ENCODE measurements at places on chromosomes 4 and X. TPM values are rescaled to one million over a fixed set of nuclear protein-coding genes. Genes with fewer than 3 reads are reported as not detected.

GRCh38 chr4:38857354-38858096, 908 bp upstream of the TLR6 start:
- peaks cover 4% of the 10 kb centered on the region for H3K27me3 ChIP-seq
- peaks cover 13% of the 10 kb centered on the region for H3K4me1 ChIP-seq
- H3K27ac ChIP-seq, result no peak overlapping the region
- no peak for DNase-seq
- H3K4me3 ChIP-seq, result no peak overlapping the region
- H3K36me3 ChIP-seq, result no peaks in the 10 kb centered on the region

ITM2A gene
- 1.5 TPM for total RNA-seq

GRCh38 chr4:112677519-112678091, 40.7 kb downstream of the LARP7 start:
- H3K27ac ChIP-seq, result no peak overlapping the region
- DNase-seq, result no peak
- no peaks in the 10 kb centered on the region for H3K27me3 ChIP-seq
- H3K36me3 ChIP-seq, result no peaks in the 10 kb centered on the region
- H3K4me1 ChIP-seq, result no peaks in the 10 kb centered on the region

- H3K4me1 ChIP-seq, result peaks cover 4% of the 10 kb centered on the region
- H3K27me3 ChIP-seq, result no peaks in the 10 kb centered on the region
- peak overlapping the region; percentile 12 for H3K27ac ChIP-seq
- H3K36me3 ChIP-seq, result peaks cover 28% of the 10 kb centered on the region
- no peak for DNase-seq
Observed at GRCh38 chrX:103678199-103678993, 8.1 kb downstream of the MORF4L2 start.

ODAPH gene
- total RNA-seq, result not detected

DNA sequence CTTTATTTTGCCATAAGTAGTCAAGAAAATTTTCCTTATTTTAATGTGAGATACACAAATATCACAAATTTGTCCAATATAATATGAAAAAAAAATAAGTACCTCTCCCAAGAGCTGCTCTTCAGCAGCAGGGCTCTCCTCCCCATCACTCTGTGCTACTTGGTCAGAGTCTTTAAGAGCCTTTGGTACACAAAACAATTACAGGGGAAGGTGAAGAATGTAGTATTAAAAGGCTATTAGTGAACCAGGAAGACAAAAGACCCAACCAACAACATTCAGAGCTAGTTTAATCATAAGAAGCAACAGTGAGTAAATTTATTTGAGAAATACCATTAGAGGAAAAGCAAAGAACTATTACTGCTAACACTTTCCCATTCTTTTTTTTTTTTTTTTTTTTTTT, 29.4 kb downstream of the SEC31A start:
- no peak overlapping the region for H3K4me3 ChIP-seq
- H3K4me1 ChIP-seq, result no peaks in the 10 kb centered on the region
- no peaks in the 10 kb centered on the region for H3K27me3 ChIP-seq
- H3K27ac ChIP-seq, result no peak overlapping the region

DNA sequence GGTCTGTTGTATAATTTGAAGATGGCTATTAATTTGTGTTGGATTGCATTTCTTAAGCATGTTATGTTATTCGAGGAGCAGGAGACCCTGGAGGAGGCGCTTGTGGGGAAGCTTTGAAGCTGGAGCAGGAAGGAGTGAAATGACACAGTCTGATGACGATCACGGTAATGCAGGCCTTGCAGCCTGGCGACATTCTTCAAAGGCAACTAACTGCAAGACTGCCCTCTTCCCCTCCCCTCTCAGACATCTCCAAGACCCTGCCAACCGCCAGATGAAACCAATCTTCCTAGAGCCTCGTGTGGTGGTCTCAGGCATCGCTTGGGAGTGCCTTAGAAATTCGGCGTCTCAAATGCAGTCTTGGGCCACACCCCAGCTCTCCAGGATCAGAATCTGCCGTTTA, 16.1 kb downstream of the CLCN4 start:
- DNase-seq, result no peak
- H3K27me3 ChIP-seq, result no peaks in the 10 kb centered on the region
- peaks cover 5% of the 10 kb centered on the region for H3K4me1 ChIP-seq
- H3K4me3 ChIP-seq, result no peak overlapping the region
- peaks cover 8% of the 10 kb centered on the region for H3K36me3 ChIP-seq

DNA sequence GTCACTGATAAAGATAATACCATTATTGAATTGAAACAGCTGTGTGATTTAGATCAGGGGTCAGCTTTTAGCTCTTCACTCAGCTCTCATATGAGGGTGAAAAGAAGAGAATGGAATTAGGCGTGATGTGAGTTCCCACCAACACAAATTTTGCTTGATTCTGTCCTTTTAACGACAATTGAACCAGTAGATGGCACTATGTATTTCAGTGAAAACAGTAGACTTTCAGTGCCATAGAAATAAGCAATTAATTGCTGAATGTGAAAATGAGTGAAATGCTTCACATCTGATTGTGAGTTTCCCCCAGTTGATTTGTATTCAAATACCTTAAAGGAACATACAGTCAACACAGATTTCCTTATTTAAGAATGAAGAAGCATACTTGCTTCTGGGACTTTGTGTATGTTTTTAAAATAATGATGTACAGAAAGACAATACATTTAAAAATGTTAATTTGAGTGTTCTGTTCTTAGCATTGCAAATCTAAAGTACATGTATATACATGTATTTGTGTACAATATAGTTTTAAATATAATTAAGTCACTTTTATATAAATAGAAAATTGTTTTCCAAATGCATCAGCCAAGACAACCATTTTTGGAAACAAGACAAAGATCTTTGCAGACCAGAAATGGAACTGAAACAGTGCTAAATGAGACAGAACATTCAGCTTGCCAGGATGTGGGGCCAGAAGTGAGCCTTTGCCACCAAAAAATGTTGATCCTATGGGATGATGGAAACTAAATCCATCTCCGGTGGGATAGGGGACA, 178.8 kb downstream of the SNCA start:
- H3K4me1 ChIP-seq, result peaks cover 9% of the 10 kb centered on the region
- H3K27ac ChIP-seq, result no peak overlapping the region
- no peak overlapping the region for H3K4me3 ChIP-seq
- no peak for DNase-seq

DNA sequence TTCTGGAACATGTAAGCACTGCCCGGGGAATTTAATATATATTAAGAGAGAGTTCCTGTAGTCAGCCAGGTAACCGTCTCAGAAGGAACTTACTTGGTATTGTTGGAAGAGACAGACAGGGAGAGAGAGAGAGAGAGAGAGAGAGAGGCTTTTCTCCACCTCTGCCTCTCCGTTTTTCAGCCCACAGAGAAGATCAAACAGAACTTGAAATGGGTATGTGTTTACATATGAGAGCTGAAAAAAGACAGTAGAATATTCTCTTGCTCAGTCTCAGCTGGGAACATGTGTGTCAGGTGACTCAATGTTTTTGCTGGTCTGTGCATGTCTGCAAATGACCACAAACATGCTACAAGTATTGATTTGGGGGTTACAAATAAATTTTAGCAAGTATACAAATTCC, 81.9 kb downstream of the MAGED1 start:
- H3K36me3 ChIP-seq, result no peaks in the 10 kb centered on the region
- peaks cover 12% of the 10 kb centered on the region for H3K27me3 ChIP-seq
- DNase-seq, result no peak
- no peak overlapping the region for H3K4me3 ChIP-seq

DUSP21 gene
- total RNA-seq, result not detected

DNA sequence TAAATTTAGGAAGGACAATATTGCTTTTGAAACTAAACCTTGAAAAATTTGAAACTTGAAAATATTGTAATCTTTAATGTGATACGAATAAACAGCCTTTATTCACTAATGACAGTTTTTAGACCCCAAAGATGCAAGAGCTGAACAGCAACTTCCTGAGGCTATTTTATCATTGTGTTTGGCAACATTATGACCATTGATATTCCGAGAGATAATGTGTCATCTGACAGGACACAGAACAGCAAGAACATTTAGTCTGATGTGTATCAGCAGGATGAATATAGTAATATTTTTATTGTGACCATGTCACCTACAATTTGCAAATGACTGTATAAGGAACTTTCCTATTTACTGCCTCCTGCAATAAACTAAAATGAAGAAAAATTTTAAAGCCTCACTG, 316.0 kb downstream of the ADAM29 start:
- no peaks in the 10 kb centered on the region for H3K36me3 ChIP-seq
- no peaks in the 10 kb centered on the region for H3K27me3 ChIP-seq
- no peak for DNase-seq
- no peak overlapping the region for H3K27ac ChIP-seq

GRCh38 chr4:118833192-118833820, 2.6 kb downstream of the SEC24D start:
- H3K4me3 ChIP-seq, result no peak overlapping the region
- DNase-seq, result no peak
- peaks cover 10% of the 10 kb centered on the region for H3K4me1 ChIP-seq
- H3K27me3 ChIP-seq, result peaks cover 2% of the 10 kb centered on the region

TRIML2 gene
- not detected for total RNA-seq

USP51 gene
- total RNA-seq, result 8.1 TPM

GRCh38 chr4:35399912-35400311, 844.4 kb downstream of the ARAP2 start:
- H3K27me3 ChIP-seq, result no peaks in the 10 kb centered on the region
- peaks cover 3% of the 10 kb centered on the region for H3K4me1 ChIP-seq
- DNase-seq, result no peak
- H3K4me3 ChIP-seq, result no peak overlapping the region
- H3K36me3 ChIP-seq, result no peaks in the 10 kb centered on the region
- no peak overlapping the region for H3K27ac ChIP-seq

DNAJB14 gene
- total RNA-seq, result 41.7 TPM

DNA sequence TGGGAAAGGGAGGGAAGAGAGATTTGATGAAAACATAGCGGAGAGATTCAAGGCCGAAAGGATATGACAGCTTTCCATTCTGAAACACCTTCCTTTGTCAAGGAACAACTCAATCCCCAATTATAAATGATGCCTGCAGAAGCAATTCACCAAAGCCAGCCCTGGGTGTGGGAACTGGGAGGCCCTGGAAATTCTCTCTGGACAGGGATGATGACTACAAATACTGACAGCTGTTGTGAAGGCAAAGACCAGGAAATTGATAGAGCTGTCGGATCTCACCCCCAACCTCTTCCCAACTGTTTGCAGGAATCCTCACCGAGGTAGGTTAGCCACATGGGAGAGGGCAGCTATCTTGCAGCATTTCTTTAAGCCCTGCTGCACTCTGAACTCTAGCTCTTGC, 54.3 kb downstream of the CCDC149 start:
- peaks cover 25% of the 10 kb centered on the region for H3K36me3 ChIP-seq
- no peaks in the 10 kb centered on the region for H3K27me3 ChIP-seq
- H3K27ac ChIP-seq, result no peak overlapping the region
- H3K4me3 ChIP-seq, result no peak overlapping the region
- peaks cover 6% of the 10 kb centered on the region for H3K4me1 ChIP-seq

LANCL3 gene
- 0.24 TPM for total RNA-seq

GRCh38 chr4:16785793-16786527, 112.5 kb downstream of the LDB2 start:
- no peak overlapping the region for H3K27ac ChIP-seq
- H3K4me1 ChIP-seq, result peaks cover 10% of the 10 kb centered on the region
- no peak overlapping the region for H3K4me3 ChIP-seq
- peaks cover 24% of the 10 kb centered on the region for H3K27me3 ChIP-seq

DNA sequence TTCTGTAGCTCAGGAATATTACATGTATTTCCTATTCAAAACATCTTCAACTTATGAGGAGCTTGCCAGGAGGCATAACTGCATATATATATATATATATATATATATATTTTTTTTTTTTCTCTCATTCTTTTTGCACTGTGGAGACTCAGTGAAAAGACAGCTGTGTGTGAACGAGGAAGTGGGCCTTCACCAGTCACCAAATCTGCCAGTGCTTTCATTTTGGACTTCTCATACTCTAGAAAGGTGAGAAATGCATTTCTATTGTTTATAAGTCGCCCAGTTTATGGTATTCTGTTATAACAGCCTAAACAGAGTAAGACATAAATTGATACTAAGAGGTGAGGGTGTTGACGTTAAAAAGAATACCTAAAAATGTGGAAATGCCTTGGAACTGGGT, 710.6 kb downstream of the TRAM1L1 start:
- H3K36me3 ChIP-seq, result no peaks in the 10 kb centered on the region
- H3K27ac ChIP-seq, result no peak overlapping the region
- DNase-seq, result no peak
- no peaks in the 10 kb centered on the region for H3K27me3 ChIP-seq
- H3K4me1 ChIP-seq, result no peaks in the 10 kb centered on the region

DDX53 gene
- not detected for total RNA-seq

- peak; percentile 54 for DNase-seq
- H3K4me3 ChIP-seq, result peak within 1 kb of the TSS; percentile 85
- H3K27ac ChIP-seq, result peak within 1 kb of the TSS; percentile 98
- peaks cover 12% of the 10 kb centered on the region for H3K36me3 ChIP-seq
- H3K27me3 ChIP-seq, result peaks cover 3% of the 10 kb centered on the region
Observed at GRCh38 chrX:102515975-102516941, at the start of gene TMSB15A. TMSB15A (minus strand) TSS chrX:102516739.

GNRHR gene
- not detected for total RNA-seq

GRCh38 chrX:111881715-111882114, 5.7 kb downstream of the TRPC5OS start:
- no peak for DNase-seq
- no peaks in the 10 kb centered on the region for H3K27me3 ChIP-seq
- no peak overlapping the region for H3K4me3 ChIP-seq
- H3K36me3 ChIP-seq, result no peaks in the 10 kb centered on the region

DNA sequence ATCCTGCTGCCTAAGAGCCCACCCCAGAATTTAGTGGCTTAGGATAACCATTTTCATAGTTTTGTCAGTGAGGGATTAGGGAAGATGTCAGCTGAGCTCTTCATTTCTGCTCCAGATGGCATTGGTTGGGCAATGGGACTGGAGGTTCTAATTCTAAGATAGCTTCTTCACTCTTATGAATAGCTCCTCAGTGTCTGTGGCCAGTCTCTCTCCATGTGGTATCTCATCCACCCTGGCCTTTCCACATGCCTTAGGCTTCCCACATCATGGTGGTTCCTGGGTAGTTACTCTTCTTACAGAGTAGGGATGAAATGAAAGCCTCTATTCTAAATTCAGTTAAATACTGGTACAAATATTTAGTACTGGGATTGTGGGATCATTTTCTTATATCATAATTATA, 31.3 kb downstream of the REPS2 start:
- no peak overlapping the region for H3K27ac ChIP-seq
- H3K4me3 ChIP-seq, result no peak overlapping the region
- H3K27me3 ChIP-seq, result no peaks in the 10 kb centered on the region
- DNase-seq, result no peak

DNA sequence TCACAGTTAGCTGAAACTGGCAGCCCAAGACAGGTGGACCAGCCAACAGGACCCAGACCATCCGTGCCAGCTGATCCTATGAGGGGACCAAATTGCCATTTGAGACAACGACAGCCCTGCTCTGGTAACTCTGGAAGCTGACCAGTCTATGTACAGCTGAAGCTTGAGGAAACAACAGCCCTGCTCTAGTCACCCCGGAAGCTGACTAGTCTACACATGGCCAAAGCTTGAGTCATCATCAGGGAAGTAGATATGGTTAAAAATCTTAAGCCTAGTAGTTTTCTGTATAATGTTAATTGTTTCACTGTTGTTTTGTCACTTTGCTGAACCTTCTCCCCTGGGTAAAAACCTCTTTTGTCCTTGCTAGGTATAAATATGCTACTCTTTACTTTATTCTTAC, 905.4 kb upstream of the NDST4 start:
- H3K27ac ChIP-seq, result no peak overlapping the region
- no peak for DNase-seq
- no peaks in the 10 kb centered on the region for H3K4me1 ChIP-seq
- no peak overlapping the region for H3K4me3 ChIP-seq

PROM1 gene
- total RNA-seq, result 105 TPM

- peaks cover 8% of the 10 kb centered on the region for H3K4me1 ChIP-seq
- H3K4me3 ChIP-seq, result no peak overlapping the region
- no peak overlapping the region for H3K27ac ChIP-seq
Observed at GRCh38 chr4:66911880-66912279, 633.4 kb downstream of the CENPC start.
